Heart left ventricle (tissue), 16 donors: ENCODE measurements at places on chromosomes 7 and 10.
A peak's percentile ranks its signal among the peaks of the same experiment; 100 is the strongest.

GRCh38 chr10:3811291-3811870 is 26.4 kb upstream of the KLF6 start:
- no peak for DNase-seq

DNA sequence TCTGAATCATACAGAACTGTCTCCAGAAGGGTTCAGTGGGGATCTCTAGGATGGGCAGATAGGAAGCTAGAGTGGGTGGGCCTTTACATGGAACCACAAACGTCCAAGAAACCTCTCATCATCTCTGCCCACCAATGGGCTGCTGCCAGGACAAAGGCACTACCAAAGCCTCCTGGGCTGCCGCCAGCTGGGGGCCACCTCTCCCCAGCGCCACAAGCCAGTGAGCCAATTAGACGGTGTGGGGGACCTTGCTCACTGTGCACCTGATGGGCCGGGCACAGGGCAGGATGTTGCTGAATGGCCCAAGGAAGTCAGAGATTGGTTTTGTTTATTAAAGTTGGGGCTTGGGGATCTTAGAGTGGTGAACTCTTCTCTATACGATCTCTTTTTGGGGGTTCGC is 242.1 kb downstream of the MGMT start:
- DNase-seq: no peak

GRCh38 chr10:12201543-12201942 is 5.6 kb downstream of the CDC123 start:
- DNase-seq: no peak

DNA sequence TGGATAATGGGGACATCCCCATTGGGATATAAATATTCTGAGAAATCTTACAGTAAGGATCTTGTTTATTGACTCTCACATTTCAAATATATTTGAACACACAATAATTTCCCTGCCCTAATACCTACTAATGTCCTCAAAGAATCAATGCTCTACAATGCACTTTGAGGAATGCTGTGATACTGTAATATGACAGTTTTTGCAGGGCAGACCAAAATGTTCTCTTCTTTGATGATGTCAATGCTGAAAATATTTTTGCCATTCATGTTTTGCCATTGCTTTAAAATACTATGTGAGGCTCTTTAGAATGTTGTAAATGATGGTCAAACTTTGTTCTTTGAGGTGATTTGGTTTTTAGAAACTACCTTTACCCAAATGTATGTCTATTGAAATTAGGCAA is 594.1 kb downstream of the INHBA start:
- no peak for DNase-seq

DNA sequence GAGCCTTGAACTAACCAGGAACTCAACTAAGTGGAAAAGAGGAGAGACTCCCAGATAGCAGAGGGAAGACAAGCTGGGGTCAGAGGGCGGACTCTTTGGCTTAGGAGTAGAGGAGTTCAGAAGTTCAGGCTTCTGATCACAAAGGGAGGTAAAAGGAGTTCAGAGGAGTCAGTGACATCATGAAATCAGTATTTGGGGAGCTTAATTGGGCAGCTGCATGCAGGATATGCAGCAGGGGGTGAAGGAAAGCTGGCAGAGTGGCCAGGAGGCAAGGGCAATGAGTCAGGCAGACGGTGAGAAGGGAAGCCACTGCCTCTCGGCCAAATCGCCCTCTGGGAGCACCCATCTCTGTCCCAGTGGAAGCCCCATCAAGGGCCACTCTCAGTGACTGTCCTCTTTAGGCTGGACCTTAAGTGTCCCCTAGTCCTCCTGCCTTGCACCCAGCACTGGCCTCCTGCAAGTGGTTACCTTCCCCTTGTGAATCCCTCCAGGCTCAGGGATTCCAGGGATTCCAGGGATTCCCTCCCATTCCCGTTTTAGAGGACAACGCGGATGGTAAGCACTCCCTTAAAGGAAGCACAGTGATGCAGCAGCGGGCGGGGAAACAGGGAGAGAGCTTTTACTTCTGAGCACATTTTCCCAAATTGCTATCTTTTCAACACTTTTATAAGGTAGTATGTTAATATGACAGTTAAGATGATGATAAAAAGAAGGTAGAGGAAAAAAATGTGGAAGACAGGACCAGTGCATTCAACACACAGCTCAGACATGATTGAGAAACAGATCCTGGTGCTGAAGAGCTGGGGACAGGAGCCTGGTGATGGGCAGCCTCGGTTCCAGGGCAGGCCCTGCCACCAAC is 72.6 kb downstream of the KCNMA1 start:
- no peak for DNase-seq

GRCh38 chr10:15189133-15189885 is 20.8 kb upstream of the NMT2 start:
- no peak for DNase-seq

- DNase-seq: no peak
Measured at GRCh38 chr10:100100651-100101184, 19.0 kb upstream of the CPN1 start.

DNA sequence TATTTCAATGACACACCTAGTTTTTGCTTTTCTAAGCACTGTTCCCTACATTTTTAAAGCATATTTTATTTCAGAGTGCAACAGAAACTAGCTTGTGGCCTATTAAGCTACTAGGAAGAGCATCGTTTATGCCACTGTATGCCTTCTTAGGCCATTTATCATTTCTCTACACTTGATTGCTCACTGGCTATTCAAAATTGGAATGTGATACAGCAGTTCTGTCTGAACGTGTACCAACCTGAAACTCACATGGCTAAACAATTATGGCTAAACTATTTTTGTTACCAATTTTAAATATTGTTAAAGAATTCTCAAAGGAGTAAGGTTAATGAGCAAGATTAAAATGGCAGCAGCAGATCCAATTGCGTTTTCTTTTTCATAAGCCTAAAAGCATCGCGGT is 105.2 kb downstream of the GSAP start:
- no peak for DNase-seq

DNA sequence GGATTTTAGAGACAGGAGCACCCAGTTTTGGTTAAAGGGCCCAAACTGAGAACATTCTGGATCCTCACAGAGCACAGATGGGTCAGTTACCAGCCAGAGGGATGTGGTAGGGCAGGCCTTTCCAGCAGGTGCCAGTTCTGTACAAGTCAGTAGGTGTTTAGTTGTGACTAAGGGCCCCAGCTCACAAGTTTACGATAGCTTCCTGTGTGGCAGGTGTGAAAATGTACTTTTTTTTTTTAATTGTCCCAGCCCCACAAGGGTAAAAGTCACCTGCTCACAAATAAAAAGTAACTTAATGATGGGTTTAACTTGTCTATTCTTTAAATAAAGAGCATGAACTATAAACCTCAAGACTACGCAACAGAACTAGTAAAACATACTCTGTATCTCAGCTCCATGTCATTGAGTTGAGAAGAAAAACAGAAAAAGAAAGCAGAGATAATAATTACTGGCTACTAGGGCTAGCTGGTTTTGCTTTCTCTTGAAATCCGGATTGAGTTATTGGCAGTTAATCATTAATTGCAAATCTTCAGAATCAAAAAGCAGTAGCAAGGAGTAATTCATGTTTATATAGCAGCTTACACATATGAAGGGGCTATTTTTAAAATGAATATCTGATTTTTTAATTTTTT is 15.4 kb downstream of the NFE2L3 start:
- no peak for DNase-seq

- DNase-seq: no peak
Measured at GRCh38 chr10:29329420-29329819, 40.5 kb downstream of the LYZL1 start.

GRCh38 chr10:37711617-37712488 is 145.6 kb downstream of the ZNF248 start:
- DNase-seq: peak; percentile 54
